ENCODE measurements at places on chromosomes 11 and 22.

DNA sequence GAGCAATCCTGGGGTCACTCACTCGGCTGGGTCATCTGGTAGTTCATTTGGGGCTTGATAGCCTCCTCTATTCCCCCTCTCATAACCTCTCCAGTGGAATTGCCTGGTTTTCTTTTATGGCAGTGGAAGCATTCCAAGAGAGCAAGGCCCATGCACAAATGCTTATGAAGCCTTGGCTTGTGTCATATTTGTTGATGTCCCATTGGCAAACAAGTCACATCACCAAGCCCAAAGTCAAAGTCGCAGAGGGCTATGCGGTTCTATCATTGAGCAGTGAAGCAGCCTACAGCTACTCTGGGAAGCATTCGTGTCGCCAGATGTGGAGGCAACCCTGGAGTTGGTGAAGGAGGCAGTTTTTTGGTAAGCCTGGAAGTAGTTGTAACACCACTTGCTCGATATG lies 12.3 kb downstream of the KCTD14 start:
- DNase-seq, result no peak

- DNase-seq, result no peak
Measured at GRCh38 chr22:37342065-37342464, 59.8 kb downstream of the CYTH4 start.

DNA sequence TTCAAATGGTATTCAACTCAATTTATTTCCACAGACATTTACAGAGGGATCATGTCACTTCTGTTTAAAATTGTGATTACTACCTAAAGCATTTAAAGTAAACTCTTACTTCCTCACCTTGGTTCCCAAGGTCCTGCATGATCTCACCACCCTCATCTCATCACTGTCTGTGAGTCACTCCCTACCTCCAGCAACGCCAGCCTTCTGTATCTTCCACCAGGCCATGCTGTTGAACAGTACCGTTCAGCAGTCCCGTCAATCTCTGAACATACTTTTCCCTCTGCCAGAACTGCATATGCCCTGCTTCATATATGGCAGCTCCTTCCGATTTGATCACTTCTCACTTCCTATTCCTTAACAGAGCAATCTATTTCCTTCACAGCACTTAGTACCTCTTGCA lies 2.0 kb downstream of the FBXO3 start:
- no peak for DNase-seq

- DNase-seq, result no peak
Measured at GRCh38 chr22:22035771-22036314, 53.3 kb upstream of the TOP3B start.

GRCh38 chr11:11567936-11568650 lies 53.7 kb downstream of the GALNT18 start:
- peak; percentile 14 for DNase-seq

GRCh38 chr11:8679006-8679405 lies 3.5 kb downstream of the TRIM66 start:
- DNase-seq, result no peak

DNA sequence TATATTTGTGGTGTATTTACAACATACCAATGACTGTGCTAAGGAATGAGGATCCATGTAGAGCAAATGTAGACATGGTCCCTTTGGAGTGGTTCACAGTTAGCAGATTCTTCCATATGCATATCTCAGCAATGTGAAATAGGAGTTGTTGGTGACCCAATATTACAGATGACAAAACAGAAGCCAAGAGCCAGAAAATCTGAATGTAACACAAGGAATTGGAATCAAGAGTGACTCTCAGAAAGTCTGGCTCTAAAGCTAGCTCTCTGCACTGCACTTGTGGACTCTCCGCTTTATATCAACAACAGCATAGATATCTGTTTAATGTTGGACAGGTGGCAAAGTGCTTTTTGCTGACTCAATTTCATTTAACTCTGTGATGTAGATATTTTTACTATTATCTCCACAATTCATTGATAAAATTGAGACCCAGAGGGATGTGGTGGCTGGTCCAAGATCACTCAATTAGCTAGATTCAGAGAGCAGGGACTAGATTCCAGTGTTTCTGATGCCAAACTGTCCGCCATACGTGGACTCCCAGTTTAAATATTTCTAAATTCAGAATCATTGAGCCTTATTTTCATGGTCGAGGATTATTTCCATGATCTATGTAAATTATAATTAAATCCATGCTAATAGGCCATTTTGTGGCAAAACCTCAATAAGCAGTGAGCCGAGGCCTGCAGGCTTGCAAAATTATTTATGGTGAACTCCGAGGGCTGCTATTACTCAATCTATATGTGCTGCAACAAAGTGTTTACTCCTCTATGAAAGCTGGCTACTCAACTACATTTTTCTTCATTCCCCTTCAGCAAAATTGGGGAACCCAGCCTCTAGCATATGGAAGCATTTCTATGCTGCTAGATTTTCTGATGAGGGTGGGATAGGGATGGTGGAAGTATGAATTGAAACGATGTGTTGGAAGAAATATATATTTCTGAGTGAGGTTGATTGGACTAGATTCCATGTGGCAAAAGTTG lies 21.1 kb upstream of the TENM4 start:
- DNase-seq, result no peak

GRCh38 chr22:48568736-48569330 lies 1258.8 kb downstream of the BRD1 start:
- no peak for DNase-seq

- DNase-seq, result no peak
Measured at GRCh38 chr22:21778705-21779363, 43.2 kb upstream of the YPEL1 start.

DNA sequence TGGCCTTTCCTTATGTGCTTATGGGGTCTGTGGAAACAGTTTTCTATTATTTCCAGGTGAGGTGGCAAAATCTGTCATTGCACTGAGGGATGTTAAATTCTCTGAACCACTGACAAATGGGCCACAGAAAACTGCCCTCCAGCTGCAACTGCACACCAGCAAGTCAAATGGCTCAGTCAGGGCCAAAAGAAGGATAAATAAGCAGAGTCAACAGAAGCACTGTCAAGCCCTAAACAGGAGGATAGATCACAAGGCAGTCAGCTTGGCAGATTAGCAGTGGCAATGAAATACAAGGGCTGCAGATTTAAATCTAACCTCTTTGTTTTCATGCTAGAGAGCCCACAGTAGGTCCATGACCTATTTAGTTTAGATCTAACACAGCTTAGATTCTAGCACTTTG lies 435.6 kb downstream of the ETS1 start:
- DNase-seq, result no peak

DNA sequence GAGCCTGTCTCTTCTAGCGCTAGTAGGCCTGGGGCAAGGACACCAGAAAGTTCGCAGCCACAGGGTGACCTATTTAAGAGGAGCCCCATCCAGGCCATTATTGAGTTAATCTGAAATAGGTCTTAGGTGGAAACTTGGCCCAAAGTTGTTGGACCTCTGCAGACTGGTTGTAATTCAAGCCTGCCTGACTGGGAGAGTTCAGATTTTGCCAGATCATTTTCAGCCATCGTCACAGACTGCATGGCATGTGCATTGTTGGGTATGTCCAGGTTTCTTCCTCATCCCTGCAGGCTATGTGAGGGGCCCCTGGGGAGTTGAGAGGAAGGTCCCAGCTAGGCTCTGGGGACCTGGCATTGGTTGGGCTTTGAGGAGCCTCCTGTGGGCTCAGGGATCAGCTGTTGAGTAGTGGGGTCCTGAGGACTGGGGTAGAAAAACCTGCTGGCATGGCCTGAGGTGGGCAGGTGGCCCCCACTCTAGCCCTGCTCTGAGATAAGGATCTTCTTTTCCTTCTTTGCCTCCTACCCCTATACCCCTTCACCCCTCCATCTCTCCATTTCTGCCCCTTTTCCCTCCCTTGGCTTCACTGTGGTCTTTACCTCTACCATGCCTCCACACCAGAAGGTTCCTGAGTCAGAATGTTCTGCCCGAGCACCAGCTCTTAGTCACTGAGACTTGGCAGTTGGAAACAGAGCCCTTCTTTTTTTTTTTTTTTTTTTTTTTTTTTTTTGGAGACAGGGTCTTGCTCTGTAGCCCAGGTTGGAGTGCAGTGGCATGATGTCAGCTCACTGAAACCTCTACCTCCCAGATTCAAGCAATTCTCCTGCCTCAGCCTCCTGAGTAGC lies 112.7 kb downstream of the MORC2 start:
- DNase-seq, result no peak

Measured in stimulated activated CD4-positive, alpha-beta T cell treated with anti-CD3 and anti-CD28 coated beads, Interleukin-15, amount 100 ng/mL, for 48 hours (primary cell).